ENCODE measurements at places on chromosomes 4 and X.

GRCh38 chrX:103376979-103377324, 614 bp downstream of the BEX3 start:
- no peak for DNase-seq

DNA sequence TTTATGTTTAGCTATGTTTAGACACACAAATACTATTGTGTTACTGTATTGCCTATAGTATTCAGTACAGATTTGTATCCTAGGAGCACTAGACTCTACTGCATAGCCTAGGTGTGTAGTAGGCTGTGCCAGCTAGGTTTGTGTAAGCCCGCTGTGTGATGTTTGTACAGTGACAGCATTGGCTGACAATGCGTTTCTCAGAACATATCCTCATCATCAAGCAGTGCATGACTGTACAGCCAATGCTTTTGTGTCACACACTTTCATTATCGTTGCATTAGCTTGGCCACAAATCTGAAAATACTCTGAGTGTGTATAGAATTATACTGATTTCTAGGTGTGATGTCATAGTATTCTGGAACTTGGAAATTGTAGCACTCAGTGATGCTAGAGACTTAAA, 63.4 kb downstream of the CLDN34 start:
- DNase-seq: no peak

DNA sequence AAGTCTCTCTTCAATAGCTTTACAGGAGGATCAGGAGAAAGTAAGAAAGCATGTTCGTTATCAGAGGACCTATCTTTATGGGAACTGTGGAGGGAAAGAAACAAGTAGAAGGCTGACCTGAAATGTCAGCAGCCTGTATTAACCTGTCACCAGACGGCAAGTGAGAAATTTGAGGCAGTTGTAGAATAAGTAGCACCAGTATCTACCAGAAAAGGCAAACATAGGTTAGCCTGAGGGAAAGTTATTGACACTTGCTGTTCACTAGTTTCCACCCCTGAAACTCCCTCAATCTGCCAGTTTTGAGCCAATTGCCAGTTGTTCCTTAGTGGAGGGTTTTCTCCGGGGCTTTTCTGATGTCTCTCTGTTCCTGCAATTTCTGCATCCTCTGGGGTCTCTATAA, 36.4 kb downstream of the ZNF81 start:
- no peak for DNase-seq

DNA sequence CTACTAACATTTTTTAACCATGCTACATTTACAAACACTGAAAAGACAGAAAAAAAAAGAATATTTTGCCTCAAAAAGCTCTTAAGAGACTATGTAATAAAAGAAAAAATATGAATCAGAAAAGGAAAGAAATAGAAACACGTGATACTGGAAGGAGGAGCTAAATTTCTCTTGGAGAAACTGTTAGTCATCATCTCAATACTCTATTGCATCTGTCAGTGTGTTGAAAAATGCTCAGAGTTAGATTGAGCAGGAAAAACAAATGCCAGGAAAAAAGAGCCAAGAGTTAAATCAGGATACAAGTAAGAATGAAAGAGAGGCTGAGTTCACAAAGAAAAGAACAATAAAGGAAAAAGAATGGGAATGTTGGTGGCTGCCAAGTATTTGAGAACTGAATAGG, 2.6 kb downstream of the RAB28 start:
- DNase-seq: no peak

- no peak for DNase-seq
These were observed 27.3 kb upstream of the JADE1 start for GRCh38 chr4:128782076-128782715.

DNA sequence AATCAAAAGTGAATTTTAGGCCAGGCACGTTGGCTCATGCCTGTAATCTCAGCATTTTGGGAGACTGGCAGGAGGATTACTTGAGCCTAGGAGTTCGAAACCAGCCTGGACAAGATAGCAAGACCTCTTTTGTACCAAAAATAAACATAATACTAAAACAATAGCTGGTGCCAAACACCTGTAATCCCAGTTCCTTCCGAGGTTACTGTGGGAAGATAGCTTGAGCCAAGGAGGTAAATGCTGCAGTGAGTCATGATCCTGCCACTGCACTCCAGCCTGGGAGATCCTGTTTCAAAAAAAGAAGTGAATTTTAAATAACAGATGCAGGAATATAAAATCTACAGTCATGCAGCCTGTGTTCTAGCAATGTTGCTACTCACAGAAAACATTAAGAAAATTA, 488.3 kb downstream of the PPARGC1A start:
- no peak for DNase-seq

DNA sequence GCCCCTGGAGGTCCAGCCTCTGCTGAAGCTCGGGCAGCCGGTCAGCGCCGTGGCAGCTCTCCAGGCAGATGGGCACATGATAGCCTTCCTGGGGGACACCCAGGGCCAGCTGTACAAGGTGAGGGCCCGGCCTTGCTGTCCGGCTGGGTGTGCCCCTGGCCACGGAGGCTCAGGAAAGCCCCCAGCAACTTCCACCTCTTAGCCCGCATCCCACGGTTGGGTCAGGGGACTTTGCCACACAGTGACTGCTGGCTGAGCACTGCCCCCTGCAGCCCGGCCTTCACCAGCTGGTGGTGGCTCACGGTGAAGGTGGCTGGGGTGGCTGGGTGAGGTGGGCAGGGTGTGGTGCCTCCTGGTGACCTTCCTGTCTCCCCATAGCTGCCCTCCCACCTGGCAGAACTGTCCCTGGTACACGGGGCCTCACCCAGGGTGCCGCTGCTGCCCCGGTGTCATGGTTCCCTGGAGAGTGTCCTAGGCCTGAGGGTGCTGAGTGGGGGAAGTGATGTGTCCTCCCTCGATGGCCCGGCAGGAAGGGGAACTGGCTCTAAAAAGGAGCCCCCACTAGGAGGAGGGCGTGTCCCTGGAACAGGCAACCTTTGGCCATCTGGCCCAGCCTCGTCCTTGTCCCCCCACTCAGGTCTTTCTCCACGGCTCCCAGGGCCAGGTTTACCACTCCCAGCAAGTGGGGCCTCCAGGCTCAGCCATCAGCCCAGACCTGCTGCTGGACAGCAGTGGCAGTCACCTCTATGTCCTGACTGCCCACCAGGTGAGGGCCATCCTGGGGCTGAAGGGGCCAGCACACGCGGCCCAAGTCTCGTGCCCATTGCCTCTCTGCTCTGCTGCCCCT, 4.5 kb downstream of the PLXNB3 start:
- no peak for DNase-seq

DNA sequence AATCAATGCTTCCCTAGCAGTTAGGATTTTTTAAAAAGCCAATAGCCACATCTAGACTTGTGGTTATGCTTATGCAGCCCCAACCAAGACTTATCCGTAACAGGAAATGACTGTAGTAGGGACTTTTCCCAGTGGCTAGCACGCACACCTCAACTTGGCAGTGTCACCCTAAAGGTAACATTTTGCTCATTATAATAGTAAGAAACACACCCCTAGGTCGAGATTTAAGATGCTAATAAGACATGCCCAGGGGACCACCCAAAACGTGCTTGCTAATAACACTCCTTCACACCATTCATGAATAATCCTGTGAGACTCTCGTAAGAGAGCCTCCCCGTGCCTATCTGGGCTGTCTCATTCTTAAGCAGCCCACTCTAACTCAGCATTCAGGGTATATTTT, 195.3 kb downstream of the CHIC1 start:
- no peak for DNase-seq

GRCh38 chr4:122003335-122003734, 51.5 kb upstream of the TRPC3 start:
- DNase-seq: no peak

DNA sequence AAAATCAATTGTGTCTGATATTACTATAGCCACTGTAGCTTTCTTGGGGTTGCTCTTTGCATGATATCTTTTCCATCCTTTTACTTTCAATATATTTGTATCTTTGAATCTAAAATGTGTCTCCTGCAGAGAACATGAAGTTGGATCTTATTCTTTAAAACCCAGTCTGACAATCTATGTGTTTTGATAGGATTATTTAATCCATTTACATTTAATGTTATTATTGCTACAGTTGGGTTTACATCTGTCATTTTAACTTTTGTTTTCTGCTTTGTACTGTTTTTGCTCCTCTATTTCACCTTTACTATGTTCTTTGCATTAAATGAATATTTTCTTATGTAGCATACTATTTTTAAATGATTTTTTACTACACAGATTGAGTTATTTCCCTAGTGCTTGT, 230.9 kb downstream of the ANTXR2 start:
- no peak for DNase-seq

DNA sequence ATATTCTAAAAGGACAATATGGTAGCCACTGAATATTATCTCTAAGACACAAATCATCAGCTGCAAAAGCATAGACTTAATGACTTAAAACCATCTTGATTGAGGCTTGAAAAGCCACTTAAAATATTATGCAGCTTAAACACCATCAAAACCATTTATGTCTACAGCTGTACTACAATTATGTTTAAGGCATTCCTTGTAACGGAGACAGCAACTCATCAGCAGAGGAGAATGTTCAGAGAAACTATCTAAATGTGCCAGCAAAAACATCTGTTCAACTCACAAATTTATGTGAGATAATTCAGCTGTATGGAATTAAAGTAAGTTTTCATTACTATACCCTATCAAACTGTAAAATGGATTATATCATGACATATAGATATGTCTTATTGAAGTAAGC, 147.9 kb upstream of the CTSO start:
- no peak for DNase-seq
